ENCODE measurements at places on chromosomes 2 and 18.
A peak's percentile ranks its signal among the peaks of the same experiment; 100 is the strongest.

- DNase-seq, result no peak
Measured at GRCh38 chr2:32212295-32212694, 46.6 kb downstream of the SLC30A6 start.

DNA sequence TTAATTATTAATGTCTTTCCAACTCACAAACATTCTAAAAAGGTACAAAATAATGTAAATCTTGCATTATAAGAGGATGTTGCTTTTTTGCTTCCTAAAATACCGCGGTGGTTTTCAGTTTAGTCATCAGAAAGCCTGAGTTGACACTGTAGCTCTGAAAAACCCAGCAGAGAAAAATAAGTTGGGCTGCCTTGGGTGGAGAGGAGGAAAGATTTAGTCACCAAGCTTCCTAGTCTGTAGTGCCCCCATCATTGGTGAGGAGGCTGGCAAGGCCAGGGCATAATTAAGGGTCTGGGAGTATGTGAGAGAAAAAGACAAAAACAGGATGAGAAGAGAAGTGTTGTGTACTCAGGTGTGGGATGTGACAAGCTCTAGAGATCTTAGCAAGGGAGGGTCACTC lies 5.7 kb downstream of the PTPRM start:
- DNase-seq, result no peak

GRCh38 chr2:190119257-190119656 lies 56.7 kb upstream of the MSTN start:
- DNase-seq, result no peak

GRCh38 chr2:219508971-219509779 lies 5.1 kb upstream of the ASIC4 start:
- no peak for DNase-seq

GRCh38 chr18:5513947-5514346 lies 29.9 kb downstream of the EPB41L3 start:
- no peak for DNase-seq

- DNase-seq, result no peak
Measured at GRCh38 chr2:39631718-39632117, 34.0 kb upstream of the TMEM178A start.

- DNase-seq, result no peak
Measured at GRCh38 chr2:128380061-128380889, 61.6 kb upstream of the HS6ST1 start.

- DNase-seq, result no peak
Measured at GRCh38 chr18:8601277-8602032, 7.8 kb upstream of the RAB12 start.

DNA sequence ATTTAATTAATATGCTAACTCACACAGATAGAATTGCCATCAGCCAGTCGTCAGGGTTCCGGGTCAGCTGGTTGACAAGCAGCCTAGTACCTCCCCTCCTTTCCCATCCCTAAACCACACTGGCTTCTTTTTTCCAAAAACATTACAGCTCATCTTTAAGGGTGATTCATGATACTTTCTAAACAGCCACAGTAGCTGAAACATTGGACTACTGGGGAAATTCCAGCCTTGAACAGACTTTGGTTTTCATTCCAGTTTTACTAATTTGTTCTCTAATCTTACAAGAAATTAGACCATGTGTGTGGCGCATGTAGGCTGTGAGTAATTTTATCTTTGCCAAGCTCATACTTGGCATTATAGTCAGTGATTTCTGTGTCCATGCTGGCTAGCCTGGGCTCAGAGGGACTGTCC lies 110.8 kb downstream of the FMNL2 start:
- no peak for DNase-seq

GRCh38 chr18:62539284-62540165 lies 16.7 kb downstream of the ZCCHC2 start:
- no peak for DNase-seq

GRCh38 chr2:166167449-166167848 lies 39.6 kb upstream of the SCN1A start:
- DNase-seq, result peak; percentile 78

- no peak for DNase-seq
Measured at GRCh38 chr2:199490049-199490448, 32.3 kb upstream of the SATB2 start.

DNA sequence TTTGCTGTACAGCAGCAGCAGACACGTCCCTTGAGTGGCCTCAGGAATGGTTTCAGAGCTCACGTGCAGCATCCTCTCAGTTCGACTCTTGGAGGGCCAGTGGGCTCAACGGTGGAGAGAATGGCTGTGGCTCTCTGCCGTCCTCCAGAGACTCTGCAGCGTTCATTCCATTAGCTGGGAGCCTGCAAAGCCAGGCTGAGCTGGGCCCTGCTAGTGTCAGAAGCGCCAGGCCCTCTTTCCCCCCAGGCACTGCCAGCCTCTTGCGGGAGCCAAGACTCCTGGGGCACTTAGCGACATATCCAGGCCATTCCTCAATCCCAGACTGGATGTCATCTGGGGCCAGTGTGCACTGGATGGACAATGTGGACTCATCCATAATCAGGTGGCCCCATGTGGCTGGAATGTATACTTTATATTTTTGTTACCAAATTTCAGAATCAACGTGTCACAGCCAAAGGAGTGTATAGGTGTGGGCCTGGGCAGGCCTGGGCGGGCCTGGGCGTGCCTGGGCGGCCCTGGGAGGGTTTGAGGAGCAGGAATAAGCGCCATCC lies 125.1 kb upstream of the EPAS1 start:
- DNase-seq, result no peak

- no peak for DNase-seq
Measured at GRCh38 chr2:45898819-45899218, 247.3 kb downstream of the PRKCE start.

- no peak for DNase-seq
Measured at GRCh38 chr2:8790739-8791162, 46.7 kb downstream of the KIDINS220 start.

- DNase-seq, result no peak
Measured at GRCh38 chr2:224261326-224261725, 140.6 kb downstream of the FAM124B start.

- DNase-seq, result no peak
Measured at GRCh38 chr2:61177727-61178549, 15.9 kb downstream of the C2orf74 start.

- DNase-seq, result no peak
Measured at GRCh38 chr18:13318731-13319501, 100.4 kb downstream of the LDLRAD4 start.

GRCh38 chr2:217593732-217594131 lies 409.1 kb downstream of the TNS1 start:
- no peak for DNase-seq

- DNase-seq, result no peak
Measured at GRCh38 chr2:127884436-127884835, 1.3 kb downstream of the AMMECR1L start.

- DNase-seq, result no peak
Measured at GRCh38 chr2:73173781-73174180, 28.6 kb upstream of the NOTO start.

DNA sequence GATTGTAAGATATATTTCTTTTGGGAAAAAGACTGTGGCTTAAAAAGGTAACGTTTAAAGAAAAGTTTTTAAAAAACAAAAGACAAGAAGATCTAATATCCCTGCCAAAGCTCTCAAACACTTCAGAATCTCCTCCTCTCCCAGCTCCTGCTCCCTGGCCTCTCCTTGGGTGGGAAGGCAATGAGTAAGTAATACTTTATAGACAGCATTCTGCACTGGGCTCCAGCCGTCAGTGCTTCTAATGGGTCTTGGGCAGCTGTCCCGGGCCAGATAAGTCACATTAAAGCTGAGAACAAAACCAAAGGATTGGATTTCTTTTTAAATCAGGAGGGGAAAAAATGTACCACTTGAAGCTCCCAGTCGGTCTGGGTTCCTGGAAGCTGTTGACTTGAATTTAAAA lies 133.7 kb downstream of the ALPK2 start:
- DNase-seq, result no peak

- no peak for DNase-seq
Measured at GRCh38 chr2:66839551-66840320, 404.8 kb downstream of the MEIS1 start.

DNA sequence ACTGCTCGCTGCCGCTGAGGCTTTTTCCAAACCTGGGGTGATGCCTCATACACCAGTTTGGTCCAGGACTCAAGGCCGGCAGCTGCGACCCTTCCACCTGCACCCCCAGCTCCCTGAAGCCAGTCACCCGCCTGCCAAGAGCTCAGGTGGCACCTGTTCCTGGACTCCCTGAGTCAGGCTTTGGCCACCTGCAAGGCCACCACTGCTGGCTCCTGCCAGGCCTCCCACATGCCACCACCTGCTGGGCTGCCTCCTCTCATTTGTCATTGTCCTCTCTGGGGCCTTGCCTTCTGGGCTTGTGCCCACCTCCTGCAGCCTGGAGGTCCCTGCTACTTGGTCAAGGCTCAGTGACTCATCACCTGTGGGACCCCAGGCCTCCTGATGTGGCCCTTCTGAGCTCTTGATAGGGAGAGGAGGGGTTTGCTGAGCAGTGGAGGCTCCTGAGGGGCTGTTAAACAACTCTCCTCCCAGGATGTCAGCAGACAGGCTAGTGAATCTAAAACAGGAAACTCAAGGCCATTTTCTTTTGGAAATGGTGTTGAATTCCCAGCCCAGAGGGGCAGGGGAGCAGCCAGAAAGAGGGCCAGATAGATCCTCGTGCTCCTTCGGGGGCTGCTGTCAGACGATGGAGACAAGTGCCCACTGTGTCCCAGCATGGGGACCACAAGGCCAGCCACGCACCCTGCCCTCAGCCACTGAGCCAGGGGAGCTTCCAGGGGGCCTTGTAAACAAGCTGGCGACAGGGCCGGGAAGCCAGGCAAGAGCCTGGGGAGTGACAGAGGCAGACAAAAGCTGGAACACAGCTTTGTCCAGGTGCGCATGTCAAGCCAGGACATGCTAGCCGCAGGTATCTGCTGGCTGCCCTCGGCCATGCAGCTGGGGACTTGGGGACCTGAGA lies 416.8 kb downstream of the LRATD1 start:
- DNase-seq, result no peak

- DNase-seq, result peak; percentile 78
Measured at GRCh38 chr2:67476809-67477790, 80.0 kb downstream of the ETAA1 start.

- DNase-seq, result no peak
Measured at GRCh38 chr2:2530334-2530733, 199.3 kb upstream of the MYT1L start.

- DNase-seq, result no peak
Measured at GRCh38 chr2:173881461-173881860, 83.7 kb downstream of the SP3 start.

DNA sequence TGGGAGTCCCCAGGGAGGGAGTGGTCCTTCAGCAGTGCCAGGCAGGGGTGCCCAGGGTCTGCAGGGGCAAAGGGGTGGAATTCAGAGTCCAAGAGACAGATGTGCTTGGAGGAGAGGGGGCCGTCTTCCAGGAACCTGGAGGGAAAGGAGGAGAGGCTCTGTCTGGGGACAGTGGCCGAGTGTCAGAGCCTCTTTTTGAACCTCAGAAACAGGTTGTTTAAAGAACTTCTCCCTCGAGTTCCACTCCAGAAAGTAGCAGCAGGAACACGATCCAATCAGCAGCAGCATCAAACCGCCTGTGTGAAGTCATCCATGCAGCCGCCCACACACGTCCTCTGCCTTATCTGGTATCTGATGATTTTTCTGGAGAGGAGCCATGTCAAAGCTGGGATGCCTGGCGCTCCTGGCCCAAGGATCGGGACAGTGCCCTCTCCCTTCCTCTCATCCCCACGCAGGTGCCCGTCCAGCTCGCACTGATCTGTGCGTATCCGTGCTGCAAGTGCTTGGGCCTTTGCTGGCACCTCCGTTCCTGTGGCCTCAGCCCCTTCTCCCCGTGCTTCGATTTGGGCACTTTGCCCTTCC lies 205.1 kb downstream of the NDUFA10 start:
- DNase-seq, result no peak

GRCh38 chr2:24971536-24972314 lies at the start of gene DNAJC27:
DNAJC27 (minus strand) TSS chr2:24971955; CDS start chr2:24971904, 51 bp downstream.
- peak; percentile 66 for DNase-seq

- DNase-seq, result no peak
Measured at GRCh38 chr2:70927641-70928040, 8.1 kb upstream of the ATP6V1B1 start.

- DNase-seq, result no peak
Measured at GRCh38 chr18:25072205-25072604, 279.8 kb downstream of the ZNF521 start.

DNA sequence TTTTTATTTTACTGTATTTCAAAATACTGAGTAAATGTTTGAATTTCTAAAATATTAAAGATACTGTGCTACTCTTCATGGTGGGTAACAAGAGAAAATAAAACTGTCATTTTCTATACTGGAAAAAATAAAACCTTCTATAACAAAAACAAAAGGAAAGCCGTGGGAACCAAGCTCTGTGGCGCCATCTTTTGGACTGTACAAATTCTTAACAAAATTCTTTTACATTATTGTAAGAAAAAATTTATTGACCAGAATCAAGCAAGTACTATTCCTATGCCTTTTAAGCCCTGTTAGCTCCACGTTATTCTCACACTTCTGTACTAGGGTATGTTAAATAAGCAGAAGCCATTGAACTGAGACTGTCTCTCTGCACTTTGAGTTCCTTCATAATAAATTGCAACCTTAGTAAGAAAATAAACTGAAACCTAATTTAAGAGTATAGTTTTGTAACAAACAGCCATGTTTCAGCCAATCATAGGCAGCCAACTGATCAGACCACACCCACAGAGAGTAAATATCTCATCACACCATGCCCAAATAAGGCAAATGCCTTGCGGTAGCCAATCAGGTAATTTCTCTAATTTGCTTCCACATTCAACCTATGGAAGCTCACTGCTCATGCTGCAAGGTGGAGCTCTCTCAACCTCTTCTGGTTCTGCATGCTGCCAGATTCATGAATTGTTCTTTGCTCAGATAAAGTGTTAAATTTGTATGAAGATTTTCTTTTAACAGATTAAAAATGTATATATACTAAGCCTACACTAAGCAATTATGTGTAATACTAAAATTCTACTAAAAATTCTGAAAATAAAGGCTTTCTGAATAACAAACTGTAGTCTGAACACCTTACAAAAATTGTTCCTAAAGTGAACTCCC lies 42.2 kb downstream of the HIBCH start:
- peak; percentile 32 for DNase-seq

GRCh38 chr2:109615637-109616144 lies 1.5 kb downstream of the SOWAHC start:
- no peak for DNase-seq

DNA sequence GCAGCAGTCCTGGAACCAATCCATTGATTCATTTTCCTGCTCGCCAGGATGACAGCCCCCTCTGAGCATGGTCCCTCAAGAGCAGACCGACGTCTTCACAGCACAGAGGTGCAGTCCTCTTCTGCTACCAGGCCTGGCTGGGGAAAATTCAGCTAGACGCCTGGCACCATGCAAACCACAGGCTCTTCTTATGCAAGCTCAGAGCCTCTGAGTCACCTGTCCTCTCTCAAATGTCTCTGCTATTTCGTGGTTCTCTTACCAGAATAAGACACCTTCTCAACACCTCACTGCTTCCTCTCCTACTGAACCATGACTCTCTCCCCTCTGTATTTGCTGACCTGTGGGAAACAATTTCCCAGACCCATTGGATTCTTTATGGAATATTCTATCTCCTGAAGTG lies 79.8 kb upstream of the CYRIA start:
- no peak for DNase-seq

DNA sequence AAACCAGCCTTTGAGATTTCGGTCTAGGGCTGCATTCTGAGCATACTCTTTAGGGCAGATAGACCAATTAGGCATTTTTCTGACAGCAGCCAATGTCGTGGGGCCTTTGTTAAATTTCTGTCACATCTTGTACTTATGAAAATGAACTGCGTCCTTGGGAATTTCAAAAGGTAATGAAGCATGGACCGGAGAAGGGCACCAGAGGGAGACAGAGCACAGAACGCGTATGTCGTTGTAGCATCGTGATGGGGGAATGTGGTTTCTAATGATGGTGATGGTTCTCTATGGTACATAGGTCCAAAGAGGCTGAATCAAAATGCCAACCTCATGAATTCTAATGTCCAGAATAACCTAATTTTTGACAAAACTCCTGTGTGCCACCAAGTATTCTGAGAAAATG lies 483.9 kb upstream of the CRIM1 start:
- no peak for DNase-seq

All from SK-N-MC (cell line).